ENCODE measurements at places on chromosomes 6 and 20.

- no peak for DNase-seq
Observed at GRCh38 chr20:56796345-56796744, 167.2 kb downstream of the TFAP2C start.

GRCh38 chr6:946546-946945 lies 253.6 kb upstream of the EXOC2 start:
- peak; percentile 49 for DNase-seq

DNA sequence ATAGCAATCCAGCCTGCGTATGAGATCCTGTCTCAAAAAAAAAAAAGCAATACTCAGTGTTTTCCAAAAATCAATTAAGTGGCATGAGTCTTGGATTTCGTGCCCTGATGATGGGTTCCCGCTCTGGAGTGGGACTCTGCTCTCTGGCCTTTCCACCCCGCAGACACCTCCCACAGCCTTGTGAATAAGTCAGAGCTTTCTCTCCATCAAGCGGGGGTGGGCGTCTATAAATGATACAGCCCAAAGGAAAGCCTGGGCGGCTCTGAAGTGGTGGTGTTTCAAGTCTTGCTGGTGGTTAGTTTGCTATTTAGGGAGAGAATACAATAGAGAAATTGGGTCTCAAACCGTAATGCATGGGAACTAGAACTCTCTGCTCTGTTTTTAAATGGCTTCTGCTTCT lies 52.5 kb upstream of the TAGAP start:
- no peak for DNase-seq

DNA sequence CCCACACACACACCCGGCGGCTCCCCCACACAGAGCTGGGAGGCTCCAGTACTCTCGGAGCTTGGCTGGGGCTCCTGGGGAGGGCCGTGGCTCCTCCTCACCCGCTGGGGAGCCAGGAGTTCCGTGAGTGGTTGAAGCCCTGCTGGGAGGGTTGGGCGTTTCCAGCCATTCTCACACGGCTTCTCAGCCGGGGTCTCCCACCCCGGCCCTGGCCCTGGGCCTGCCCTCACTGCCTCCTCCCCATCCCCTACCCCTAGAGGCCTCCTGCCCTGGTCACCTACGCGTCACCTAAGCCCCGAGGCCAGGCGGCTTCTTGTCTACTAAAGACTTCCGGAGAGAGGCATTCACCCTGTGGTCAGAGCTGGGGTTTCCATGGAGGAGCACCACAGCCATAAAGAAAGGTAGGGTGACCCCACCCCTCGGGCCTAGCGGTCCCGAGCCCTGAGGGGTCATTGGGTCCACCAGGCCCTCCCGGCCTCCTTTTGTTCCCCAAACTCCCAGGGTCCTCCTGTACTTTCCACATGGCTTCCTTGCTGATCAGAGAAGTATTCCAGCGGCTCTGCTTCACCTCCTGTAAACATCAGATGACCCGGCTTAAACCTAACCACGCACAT lies 99.3 kb downstream of the TTLL2 start:
- DNase-seq: no peak

GRCh38 chr6:143200167-143200770 lies 139.6 kb downstream of the AIG1 start:
- no peak for DNase-seq

GRCh38 chr6:85129881-85130280 lies 320.0 kb upstream of the NT5E start:
- no peak for DNase-seq

DNA sequence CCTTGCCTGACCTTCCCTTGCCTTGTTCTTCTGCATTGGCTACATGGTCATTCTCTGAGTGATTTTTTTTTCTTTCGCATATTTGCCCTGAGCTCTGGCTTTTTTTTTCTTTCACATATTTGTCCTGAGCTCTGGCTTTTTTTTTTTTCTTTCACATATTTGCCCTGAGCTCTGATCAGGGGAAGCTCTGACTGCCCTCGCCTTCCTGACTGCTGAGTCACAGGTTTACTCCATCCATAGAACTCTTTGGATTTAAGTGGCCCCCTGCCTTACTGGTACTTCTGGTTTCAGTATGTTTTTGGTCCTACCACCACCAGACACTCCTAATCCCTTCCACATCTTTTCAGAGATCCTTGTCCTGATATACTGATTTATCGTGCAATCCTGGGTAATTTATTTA lies 201.1 kb downstream of the OGFRL1 start:
- DNase-seq: peak; percentile 75

GRCh38 chr6:170132011-170132521 lies 158.8 kb downstream of the DLL1 start:
- DNase-seq: no peak

DNA sequence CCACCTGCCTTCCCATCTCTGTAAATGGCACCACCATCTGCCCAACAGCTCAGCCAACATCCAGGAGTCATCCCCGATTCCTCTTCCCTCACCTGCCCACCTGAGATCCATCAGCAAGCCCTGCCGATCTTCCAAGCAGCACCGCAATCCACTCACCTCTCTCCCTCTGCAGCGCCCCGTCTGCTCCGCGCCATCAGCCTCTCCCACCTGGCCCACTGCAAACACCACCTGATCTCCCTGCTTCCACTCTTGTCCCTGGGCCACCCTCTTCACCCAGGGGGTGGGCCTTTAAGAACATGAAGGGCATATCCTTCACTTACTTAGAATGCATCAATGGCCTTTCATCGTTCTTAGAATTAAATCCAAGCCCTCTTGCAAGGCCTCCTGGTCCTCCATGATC lies 457.3 kb upstream of the SULF2 start:
- no peak for DNase-seq

DNA sequence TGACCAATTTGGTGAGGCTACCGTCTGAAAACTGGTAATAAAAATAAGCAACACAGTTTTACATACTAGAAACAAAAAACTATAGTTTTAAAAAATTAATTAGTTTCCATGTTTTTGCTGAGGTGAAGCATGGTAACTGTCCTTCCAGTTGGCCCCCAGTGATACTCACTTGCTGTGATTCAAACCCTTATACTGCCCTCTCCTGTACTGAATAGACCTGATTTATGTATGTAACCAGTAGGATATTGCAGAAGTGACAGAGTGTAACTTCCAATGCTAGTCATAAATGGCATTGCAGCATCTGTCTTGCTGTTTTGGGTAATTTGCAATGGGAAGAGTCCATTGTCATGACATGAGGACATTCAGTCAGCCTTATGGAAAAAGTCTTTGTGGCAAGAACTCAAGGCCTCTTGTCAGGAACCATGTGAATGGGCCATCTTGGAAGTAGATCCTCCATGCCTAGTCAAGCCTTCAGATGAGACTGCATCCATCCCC lies 8.9 kb upstream of the CHD6 start:
- no peak for DNase-seq

GRCh38 chr20:21981597-21982344 lies 276.3 kb downstream of the PAX1 start:
- peak; percentile 78 for DNase-seq

- no peak for DNase-seq
Observed at GRCh38 chr20:15882553-15882952, 690.7 kb downstream of the KIF16B start.

DNA sequence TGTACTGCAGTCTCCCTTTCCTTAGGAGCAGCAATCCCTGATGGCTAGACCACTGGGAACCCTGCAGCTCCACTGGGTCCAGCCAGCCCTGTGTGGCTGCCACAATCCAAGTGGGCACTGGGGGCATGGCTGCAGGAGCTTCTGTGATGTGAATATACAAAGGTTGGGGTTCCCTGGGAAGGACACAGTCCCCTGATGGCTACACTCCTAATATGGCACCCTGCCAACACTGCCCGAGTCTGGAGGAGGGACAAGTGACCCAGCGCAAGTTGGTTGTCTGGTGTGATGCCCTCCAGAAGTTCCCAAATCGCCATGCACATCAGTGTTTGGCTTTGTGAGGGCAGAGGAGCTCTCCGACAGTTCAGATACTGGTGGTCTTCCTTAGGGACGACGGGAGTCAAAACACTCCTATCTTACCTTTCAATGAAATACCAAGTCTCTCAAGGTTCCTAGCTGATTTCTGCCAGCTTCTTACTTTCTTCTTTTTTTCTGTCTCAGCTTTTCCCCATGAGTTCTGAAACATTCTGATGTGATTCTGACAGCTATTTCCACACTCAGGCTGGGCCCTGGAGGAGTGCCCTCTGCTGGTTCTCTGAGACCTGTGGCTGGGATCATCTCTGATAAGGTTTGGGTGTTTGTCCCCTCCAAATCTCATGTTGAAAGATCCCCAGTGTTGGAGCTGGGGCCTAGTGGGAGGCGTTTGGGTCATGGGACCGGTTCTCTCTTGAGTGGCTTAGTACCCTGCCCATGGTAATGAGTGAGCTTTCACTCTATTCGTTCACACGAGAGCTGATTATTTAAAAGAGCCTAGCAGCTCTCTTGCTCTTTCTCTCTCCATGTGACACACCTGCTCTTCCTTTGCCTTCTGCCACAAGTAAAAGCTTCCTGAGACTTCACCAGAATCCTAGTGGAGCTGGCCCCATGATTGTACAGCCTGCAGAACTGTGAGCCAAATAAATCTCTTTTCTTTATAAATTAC lies 15.5 kb upstream of the ZFP57 start:
- peak; percentile 37 for DNase-seq

DNA sequence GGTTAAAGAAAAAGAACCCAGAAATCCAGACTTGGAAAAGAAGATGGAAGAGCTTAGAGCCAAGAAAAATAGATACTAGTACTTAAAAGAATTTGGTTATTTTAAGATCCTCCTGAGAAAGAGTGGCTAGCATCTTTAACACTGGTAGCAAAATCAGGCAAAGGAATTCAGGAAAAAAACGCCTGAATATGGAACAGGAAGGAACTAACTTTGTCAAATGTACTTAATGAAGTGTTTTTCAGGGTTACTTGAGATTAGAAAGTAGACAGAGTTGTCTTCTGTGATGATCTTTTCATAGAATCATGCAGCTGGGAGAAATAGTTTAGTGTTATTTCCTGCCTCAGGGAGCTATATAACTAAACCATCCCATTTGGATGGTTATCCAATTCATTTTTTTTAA lies 50.8 kb upstream of the SASH1 start:
- DNase-seq: peak; percentile 30

- no peak for DNase-seq
Observed at GRCh38 chr6:76026101-76026500, 46.4 kb downstream of the IMPG1 start.

GRCh38 chr6:88166493-88167351 lies 575 bp upstream of the CNR1 start:
- no peak for DNase-seq

- DNase-seq: peak; percentile 52
Observed at GRCh38 chr6:35091346-35092083, 49.6 kb downstream of the TCP11 start.

GRCh38 chr6:167479901-167480648 lies 155.2 kb downstream of the TTLL2 start:
- DNase-seq: no peak

DNA sequence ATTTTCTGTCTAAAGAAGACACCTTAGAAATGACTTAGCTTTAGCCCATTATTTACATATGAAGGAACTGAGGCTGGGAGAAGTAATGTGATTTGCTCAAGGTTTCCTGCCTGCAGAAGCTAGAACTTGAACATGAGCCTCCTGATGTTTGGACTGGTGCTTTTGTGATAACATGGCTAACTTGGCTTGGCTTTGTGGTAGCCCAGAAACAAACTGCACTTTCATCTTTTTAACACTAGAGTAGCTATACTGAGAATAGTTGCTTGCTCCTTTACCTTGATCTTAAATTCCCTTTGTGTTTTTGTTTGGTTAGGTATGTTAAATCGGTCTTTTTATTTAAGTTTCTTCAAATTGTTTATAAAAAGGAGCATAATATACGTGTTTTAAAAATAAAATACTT lies 163.5 kb upstream of the MANEA start:
- no peak for DNase-seq

GRCh38 chr6:26439151-26440125 lies 866 bp upstream of the BTN3A3 start:
- DNase-seq: no peak

- DNase-seq: no peak
Observed at GRCh38 chr20:46190478-46191167, 72.5 kb downstream of the CD40 start.

DNA sequence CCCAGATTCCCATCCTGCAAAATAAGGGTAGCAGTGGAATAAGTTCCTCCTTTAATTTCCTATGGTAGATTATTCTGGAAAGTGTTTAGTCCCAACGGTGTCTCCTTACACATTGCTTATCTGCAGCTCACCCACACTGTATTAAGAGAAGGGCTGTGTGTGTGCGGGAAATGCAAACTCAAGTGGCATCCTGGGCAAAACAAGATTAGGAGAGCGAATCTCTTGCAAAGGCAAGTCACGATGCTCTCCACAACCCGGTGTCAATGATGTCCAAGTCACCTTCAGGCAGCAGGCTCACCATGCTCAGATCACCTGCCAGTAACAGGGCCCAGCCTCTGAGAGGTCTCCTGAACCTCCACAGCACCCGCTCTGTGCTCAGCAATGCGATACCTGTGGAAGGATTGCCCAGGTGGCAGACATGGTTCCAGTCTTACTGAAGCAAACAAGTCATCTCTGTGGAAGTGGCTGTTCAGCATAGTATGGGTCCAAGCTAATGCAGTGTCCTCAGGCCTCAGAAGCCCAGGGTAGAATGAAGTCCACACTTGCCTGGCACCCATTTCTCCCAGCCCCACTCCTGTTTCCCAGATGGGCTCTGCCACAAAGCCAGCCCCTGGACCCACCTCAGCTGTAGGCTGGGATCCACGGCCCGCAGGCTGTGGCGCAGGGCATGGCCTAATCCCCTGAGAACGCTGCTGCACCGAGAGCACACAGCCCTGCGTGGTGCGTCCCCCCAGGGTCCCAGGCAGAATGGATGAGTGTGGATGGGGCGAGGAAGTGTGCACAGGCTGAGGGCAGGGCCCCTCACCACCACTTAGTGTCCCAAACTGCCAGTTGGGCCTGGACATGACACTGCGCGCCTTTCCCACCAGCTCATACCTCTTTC lies 101.2 kb downstream of the PXDC1 start:
- DNase-seq: no peak

GRCh38 chr6:28488916-28489365 lies 26.7 kb downstream of the GPX6 start:
- DNase-seq: peak; percentile 66

DNA sequence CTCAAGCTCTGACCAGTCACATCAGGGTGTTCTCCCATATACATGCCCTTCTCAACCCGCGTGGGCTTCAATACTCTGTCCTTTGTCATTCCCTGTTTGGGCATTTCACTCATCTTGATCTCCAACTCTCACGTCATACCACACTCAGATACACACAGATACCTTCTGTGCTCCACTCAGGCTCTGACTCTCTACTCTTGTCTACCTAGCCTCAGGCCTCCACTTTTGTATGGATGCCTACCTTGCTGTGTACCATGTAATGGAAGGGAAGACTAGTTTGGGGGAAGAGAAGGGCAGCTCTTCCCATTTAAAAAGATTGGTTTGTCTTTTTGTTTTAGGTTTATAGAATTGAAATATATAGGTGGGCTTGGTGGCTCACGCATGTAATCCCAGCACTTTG lies 48.6 kb downstream of the ASXL1 start:
- DNase-seq: no peak

DNA sequence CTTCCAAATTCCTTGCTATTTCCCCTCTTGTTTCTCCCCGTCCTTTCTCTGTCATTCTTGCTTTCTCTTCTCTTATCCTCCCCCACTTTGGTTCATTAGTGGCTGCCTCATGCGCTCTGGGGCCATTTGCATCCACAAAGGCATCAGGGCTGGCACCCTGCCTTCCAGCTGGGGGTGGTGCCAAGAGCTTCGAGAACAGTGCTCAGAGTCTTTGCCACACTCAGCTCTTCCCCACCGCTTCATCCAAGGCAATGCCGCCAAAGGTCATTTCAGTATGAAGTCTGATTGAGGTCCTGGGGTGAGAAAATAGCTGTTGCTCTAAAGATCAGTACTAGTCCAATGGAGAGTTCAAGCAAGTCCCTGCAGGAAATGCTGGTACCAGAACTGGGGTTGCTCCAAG lies 22.7 kb downstream of the OLIG3 start:
- DNase-seq: no peak

GRCh38 chr20:36818185-36818584 lies 44.6 kb upstream of the DSN1 start:
- DNase-seq: no peak

Measured in GM03348 (cell line).